SK-N-SH treated with all-trans-retinoic acid at 6 μM for 48 hours (cell line): ENCODE measurements at places on chromosomes 11 and 22.

- no peak for ATAC-seq
Measured at GRCh38 chr22:19522881-19523239, 1.4 kb downstream of the CLDN5 start.

- no peak for ATAC-seq
Measured at GRCh38 chr22:25903294-25903693, 161.3 kb downstream of the MYO18B start.

DNA sequence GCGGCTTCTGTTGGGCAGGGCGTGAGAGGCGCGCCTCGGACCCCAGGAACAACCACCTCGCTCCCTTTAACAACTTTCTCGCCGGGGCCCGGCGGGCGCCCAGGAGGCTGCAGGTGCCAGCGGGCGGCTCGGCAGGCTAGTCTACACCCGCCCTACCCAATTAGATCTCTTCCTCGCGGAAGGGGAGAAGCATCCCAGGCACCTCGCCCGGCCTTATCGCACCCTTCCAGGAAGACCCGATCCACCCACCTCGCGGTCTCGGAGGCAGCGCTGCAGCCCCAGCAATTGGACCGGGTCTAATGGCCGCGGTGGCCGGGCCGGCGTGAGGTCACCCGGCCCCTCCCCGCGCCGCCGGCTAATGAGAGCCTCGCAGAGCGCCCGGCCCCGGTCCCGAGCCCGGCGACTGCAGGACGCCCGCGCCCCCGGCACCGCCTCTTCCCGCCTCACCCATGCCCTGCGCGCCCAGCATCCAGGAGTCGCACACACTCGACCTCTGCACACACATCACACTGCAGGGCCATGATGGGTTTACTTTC, at the start of gene PLAAT3:
Gene PLAAT3, minus strand, starts transcription at position 298 of the 536 bp plus-strand sequence. CDS start 419 bp downstream, outside the sequence.
- ATAC-seq: peak; percentile 90

DNA sequence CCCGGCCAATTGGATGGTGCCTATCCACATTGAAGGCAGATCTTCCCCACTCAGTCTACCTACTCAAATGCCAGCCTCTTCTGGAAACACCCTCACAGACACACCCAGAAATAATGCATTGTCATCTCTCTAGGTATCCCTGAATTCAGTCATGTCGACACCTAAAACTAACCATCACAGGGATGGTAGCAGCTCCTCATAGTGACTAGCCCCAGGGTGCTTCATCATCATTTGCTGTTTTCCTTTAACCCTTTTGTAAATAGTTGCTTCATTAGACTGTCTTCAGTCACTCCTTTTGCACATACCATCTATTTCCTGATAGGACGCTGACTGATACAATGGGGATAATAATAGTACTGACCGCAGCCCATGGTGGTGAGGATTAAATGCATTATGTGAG, 18.8 kb upstream of the AMOTL1 start:
- no peak for ATAC-seq

DNA sequence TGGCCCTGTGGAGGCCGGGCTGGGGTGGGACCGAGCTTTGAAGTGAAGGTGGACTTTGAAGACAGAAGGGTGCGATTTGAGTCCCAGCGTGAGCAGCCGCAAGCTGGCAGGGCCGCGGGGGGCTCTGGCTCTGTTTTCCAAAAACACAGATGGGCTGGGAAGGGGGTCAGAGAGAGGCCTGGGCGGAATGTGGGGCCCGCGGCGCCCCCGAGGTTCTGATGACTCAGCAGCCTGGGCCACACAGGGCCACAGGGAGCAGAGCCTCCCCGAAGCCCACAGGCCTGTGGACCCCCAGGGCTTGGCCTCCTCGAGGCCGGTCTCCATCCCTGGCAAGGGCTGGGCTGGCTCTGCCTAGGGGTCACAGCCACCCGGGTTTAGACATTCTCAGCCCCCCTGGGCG, 6.1 kb downstream of the INS start:
- no peak for ATAC-seq

DNA sequence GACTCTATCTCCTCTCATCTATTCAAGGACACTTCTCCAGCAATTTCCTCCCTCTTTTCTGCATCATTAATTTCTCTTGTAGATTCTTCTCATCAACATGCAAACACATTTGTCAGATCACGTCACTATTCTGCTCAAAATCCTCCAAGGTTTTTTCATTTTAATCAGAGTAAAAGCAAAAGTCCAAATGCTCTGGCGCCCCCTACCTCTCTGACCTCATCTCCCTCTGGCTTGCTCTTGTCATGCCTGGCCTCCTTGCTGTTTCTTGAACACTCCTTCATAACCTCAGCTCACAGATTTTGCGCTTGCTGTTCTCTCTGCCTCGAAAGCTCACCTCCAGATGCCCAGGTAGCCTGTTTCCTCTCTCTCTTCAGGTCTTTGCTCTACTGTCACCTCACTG, 22.4 kb downstream of the RTCB start:
- ATAC-seq: peak; percentile 69

DNA sequence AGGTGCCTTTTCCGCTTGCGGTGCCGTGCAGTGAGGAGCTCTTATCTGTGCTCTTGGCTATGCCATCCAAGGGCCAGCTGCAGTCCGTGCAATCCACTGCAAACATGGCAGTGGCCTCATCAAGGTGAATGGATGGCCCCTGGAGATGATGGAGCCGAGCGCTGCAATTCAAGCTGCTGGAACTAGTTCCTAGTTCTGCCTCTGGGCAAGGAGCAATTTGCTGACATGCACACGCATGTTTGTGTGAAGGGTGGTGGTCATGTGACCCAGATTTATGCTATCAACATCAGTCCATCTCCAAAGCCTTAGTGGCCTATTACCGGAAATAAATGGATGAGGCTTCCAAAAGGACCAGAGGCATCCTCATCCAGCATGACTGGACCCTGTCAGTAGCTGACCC, 3.1 kb upstream of the EHD1 start:
- no peak for ATAC-seq

- ATAC-seq: peak; percentile 81
Measured at GRCh38 chr11:72864702-72865655, 50.8 kb downstream of the ATG16L2 start.

DNA sequence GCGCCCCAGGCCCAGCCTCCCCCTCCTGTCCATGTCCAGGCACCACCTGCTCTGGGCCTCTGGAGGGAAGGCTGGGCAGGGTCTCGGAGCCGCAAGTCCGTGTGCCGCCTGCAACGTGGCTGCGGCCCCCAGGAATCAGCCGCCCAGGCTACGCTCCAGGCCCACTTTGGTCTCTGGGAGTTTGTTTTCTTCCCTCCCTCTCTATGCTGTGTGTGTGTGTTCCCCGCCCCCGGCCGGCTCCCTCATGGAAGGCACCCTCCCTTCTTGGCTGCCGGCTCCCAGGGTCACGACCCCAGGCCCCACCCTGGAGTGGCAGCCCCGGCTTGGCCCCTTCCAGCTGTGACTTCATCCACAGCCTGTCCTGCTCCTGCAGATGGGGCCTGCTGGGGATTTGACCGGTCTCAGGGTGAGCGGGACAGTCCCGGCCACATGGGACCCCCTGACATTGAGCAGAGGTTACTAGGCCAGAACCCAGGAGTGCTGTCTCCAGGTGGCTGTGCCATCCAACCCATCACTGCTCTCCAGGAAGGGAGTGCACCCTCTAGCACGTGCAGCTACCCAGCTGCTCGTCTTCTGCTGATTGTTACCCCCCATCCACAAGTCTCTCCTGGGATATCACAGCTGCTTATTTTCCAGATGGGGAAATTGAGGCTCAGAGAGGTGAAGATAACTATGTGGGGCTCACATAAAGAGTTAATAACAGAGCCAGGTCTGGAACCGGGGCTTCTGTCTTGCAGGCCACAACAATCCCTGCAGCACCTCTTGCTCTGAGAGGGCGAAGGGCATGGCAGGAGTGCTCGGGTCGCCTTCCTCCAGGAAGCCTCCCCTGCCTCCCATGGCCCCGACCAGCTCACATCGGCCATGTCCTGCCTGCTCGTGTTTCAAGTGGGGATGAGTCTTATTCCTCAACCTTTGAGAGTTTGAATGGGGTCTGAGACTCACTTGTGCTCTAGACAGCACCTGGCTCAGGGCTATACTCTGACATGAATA, 2.8 kb upstream of the LIF start:
- ATAC-seq: no peak

DNA sequence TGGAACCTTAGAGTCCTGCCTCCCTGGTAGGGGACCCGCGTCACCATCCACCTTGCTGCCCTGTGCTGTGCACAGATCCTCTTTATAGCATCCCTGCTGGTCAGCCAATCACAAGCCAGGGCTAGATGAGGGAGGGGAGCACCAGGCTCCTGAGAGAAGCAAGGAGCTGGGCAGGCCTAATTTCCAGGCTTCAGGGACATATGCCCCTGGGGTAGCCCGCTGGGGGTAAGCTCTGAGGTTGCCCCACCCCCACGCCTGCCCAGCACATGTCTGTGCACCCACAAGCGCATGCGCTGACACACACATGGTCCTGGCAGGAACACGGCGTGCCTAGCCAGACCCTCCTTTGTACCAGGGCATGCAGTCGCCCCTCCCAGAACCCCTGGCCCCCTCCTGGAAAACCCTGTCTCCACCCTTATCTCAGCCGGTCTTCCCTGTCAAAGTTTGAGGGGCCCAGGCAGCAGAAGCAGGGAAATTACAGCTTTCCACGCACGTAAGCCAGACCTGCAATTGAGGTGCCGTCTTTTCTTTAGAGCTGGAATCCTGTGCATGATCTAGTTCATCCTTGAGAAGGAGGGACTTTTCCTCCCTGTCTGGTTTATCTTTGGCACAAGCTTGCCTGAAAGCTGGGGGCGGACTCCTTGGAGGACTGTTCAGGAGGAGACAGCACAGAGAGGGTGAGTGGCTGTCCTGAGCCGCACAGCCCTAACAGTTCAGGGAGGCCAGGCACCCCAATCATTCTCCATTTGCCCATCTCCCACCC, 2.1 kb downstream of the SSTR3 start:
- no peak for ATAC-seq

DNA sequence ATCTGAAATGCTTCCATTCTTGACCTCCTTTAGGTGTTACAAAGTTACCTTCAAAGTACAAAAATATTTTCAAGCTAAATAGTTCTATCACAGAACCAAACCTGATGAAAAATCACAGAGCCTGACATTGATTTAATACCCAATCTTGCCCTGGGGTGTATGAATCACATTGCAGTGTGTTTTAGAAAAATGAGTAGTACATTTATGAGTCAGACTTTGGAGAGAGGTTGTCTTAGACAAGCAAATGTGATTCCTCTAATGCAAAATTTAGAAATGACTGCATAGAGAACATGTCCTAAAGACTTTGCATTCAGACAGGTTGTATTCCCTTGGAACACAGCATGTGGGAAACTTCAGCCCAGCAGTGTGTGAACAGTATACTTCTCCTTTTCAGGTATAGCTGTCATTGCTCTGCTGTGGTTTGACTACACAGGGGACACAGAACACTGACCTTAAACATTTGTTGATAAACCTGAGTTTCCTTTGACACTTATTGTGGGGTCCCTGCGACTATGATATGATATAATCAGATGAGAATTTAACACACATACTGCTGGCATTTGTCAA, 972.1 kb downstream of the JRKL start:
- peak; percentile 73 for ATAC-seq

DNA sequence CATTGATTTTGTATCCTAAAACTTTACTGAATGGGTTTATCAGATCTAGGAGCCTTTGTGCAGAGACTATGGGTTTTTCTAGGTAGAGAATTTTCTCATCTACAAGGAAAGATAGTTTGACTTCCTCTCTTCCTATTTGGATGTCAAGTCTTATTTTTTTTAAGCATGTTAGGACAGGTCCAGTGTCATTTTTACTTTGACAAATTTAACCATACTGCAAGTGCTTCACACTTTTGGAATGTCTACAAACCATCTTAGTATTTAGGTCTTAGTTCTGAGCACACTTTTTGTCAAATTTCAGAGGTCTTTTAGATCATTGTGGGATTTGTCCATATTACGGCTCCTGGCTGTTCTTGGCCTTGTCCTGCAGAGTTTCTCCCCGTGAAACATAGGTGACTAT, 715.2 kb upstream of the RAG2 start:
- ATAC-seq: no peak

- ATAC-seq: no peak
Measured at GRCh38 chr11:102749101-102749722, 24.5 kb upstream of the MMP8 start.

GRCh38 chr22:35208003-35208402, 49.3 kb upstream of the HMGXB4 start:
- no peak for ATAC-seq

DNA sequence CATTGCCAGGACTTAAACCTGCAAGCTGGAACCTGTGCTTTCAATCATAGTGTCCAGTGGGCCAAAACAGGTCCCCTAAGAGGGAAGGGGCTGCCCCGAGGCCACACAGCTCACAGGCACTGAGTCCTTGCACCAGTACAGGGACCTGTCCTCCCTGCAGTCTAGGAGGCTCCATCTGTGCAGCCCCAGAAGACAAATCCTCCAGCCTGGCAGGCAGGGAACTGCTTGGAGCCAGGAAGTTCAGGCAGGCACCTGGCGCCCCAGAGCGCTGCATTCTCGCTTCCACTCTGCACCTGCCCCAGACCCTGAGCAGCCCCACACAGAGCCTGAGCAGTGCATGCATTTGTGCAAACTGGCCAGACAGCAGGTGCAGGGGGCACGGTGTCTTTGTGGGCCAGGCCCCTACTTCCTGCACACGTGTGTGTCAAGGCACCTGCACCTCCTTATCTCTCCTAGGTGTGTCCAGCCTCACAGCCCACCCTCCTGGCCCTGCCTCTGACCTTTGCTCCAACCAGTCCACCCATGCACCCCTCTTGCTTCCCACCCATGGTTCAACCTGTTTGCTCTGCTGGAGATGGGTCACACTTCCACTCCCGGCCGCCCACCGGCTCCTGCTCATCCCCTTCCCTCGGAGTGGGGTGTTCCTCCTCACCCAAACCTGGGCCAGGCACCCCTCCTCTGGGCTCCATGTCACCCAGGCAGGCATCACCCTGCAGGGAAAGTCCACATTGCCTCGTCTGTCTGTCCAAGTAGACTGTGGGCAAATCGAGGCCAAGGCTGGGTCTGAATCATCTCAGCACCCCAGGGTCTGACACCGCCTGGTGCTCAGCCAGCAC, 19.0 kb downstream of the LINC01488 start:
- no peak for ATAC-seq

- peak; percentile 72 for ATAC-seq
Measured at GRCh38 chr22:28019881-28020861, 101.1 kb upstream of the PITPNB start.

DNA sequence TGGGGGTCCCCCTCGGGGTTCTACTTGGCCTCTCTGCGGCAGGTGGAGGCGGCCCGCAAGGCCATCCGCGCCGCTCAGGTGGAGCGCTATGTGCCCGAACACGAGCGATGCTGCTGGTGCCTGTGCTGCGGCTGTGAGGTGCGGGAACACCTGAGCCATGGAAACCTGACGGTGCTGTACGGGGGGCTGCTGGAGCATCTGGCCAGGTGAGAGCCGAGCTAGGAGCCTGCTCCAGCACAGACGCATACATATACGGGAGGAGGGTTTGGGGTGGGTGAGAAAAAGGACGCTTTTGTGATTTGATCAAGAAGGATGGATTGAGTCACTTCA, 415 bp downstream of the CENATAC start:
- peak; percentile 55 for ATAC-seq
